PC-9 (cell line): ENCODE measurements at places on chromosomes 5 and 9.

- H3K4me3 ChIP-seq, result no peak overlapping the region
- H3K36me3 ChIP-seq, result no peaks in the 10 kb centered on the region
- no peaks in the 10 kb centered on the region for H3K27me3 ChIP-seq
- H3K4me1 ChIP-seq, result no peaks in the 10 kb centered on the region
- DNase-seq, result no peak
- H3K27ac ChIP-seq, result no peak overlapping the region
Observed at GRCh38 chr9:130891688-130892476, 4.7 kb downstream of the QRFP start.

DNA sequence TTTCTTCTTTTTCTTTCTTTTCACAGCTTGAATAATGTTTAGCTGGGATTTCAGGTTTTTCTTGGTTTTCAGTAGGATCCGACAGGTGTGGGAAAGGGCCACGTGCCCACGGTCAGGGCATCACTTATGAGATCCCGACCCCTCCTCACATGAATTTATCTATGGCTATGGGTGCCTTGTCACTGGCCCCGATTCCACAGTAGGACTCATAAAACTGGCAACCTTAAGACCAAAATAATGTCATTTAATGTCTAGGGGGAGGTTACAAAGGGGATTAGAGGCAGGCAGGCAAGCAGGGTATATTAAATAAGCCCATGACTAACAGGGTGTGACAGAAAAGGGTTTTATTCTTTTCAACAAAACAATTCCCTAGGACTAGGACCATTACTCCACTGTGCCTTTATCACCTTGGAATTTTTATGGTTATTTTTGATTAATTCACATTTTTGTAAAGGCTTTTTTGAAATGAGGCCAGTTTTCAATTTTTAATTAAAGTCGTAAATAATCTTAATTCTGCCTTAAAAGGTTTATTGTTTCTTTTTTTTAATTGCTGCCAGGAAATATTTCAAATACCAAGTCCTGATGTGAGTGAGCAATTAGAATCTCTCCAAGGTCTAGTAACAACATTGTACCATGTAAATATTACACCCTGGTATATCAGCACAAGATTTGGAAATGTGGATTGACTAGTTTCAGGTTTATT lies 370.4 kb downstream of the GLIS3 start:
- no peaks in the 10 kb centered on the region for H3K27me3 ChIP-seq
- no peak for DNase-seq
- H3K27ac ChIP-seq, result no peak overlapping the region
- H3K4me3 ChIP-seq, result no peak overlapping the region

DNA sequence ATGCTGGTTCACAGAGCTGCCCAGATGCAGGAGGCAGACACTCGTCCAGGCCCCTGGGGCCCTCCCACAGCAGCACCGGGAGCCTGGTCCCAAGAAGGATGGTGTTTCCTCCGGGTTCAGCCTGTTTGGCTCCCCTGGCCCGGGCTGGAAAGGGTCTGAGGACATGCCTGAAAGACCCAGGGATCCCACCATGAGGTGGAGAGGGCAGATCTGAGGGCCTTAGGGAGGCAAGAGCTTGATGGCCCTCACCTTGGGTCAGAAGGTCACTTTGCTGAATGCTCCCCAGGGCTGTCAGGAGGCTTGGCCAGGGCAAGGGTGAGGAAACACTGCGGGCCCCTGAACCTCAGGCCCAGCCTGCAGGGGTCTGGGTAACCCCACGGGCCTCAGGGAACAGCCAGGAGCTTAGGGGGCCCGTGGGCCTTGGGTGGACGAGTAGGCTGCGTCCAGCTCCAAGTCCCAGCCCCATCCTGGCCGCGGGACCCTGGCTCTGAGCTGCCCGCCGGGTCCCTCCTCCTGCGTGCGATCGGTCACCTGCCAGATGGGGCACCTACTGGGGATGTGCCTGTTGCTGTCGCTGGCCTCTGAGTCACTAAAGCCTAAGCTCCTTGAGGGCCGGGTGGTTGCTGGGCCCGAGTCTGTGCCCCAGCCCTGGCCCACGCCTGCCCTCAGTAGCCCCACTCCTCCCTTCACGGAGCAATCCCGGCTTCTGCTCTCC lies 106.2 kb downstream of the ZNF354C start:
- no peak overlapping the region for H3K4me3 ChIP-seq
- H3K27me3 ChIP-seq, result peaks cover 89% of the 10 kb centered on the region
- no peak for DNase-seq
- H3K4me1 ChIP-seq, result no peaks in the 10 kb centered on the region
- H3K36me3 ChIP-seq, result no peaks in the 10 kb centered on the region

DNA sequence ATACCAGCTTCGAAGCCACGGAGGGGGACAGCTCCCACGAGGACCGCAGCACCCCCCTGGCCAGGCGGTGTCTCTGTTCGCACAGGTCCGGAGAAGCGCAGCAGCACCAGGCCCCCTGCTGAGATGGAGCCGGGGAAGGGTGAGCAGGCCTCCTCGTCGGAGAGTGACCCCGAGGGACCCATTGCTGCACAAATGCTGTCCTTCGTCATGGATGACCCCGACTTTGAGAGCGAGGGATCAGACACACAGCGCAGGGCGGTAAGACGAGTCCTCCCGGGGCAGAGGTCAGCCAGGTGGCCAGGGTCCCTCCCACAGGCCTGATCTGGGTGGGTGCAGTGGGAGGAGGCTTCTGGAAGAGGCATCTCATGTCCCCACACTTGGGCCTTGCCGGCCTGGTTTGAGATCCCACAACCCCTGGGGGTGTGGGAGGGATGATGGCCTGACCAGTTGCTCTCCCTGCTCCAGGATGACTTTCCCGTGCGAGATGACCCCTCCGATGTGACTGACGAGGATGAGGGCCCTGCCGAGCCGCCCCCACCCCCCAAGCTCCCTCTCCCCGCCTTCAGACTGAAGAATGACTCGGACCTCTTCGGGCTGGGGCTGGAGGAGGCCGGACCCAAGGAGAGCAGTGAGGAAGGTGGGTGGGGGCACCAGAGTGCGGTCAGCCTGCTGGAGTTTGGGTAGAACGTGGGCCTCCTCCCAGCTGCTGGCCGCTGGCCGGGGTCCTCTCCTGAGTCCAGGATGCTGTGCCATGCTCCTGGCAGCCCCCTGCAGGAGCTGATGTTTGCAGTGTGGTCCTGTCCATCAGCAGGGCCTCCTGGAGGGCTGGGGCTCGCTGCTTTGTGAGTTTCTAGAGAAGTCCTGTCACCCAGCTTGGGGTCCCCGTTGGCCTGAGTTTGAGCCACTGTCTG lies 2.8 kb upstream of the AJM1 start:
- H3K27me3 ChIP-seq, result no peaks in the 10 kb centered on the region
- H3K4me3 ChIP-seq, result no peak overlapping the region
- no peak for DNase-seq
- no peak overlapping the region for H3K27ac ChIP-seq
- no peaks in the 10 kb centered on the region for H3K36me3 ChIP-seq
